ENCODE measurements at places on chromosomes 16 and 17.
A peak's percentile ranks its signal among the peaks of the same experiment; 100 is the strongest.

- DNase-seq = no peak
Observed at GRCh38 chr16:86249631-86250030, 260.7 kb upstream of the FOXF1 start.

- DNase-seq = no peak
Observed at GRCh38 chr17:61127960-61128359, 271.7 kb upstream of the TBX2 start.

DNA sequence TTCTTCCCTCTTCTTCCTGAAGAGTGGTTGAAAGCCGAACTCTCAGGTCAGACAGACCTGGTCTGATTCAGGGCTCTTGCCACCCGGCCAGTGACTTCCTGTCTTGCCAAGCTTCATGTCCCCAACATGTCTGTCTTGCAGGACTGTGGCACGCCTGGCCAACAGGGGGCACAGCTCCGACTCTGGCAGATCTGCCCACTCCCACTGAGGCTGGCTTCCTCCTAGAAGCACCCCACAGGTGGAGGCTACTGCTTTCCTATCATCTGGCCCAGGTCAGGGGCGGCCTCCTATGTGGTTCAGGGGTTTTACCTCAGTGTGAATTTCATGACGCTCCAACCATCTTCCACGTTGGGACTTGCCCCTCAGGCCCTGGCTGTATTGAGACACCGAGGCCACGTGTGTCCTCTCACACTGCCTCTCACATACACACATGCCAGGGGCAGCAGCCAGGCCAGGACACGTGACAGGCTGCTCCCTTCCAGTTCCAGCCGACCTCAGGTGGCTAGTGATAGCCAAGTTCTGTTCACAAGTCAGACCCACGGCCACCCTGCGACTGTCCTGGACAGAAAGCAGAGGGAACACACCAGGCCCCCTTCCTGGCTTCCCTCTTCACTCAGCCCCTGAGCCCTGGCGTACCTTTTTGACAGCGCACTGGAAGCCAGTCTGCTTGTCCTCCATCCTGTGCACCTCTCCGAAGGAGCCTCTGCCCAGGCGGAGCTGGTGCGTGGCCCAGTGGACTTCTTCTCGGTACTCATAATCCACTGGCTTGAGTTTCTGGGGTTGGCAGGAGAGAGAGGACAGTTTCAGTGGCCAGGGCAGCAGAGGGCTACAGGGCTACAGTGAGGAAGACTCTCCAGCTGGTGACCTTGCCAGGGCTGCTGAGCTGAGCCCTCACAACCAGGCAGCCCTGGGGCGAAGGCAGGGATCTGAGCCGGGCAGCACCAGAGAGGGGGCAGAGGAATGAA is 22.6 kb upstream of the SPATA32 start:
- DNase-seq = peak; percentile 21

- DNase-seq = no peak
Observed at GRCh38 chr17:31508288-31509094, 117.0 kb downstream of the RAB11FIP4 start.

DNA sequence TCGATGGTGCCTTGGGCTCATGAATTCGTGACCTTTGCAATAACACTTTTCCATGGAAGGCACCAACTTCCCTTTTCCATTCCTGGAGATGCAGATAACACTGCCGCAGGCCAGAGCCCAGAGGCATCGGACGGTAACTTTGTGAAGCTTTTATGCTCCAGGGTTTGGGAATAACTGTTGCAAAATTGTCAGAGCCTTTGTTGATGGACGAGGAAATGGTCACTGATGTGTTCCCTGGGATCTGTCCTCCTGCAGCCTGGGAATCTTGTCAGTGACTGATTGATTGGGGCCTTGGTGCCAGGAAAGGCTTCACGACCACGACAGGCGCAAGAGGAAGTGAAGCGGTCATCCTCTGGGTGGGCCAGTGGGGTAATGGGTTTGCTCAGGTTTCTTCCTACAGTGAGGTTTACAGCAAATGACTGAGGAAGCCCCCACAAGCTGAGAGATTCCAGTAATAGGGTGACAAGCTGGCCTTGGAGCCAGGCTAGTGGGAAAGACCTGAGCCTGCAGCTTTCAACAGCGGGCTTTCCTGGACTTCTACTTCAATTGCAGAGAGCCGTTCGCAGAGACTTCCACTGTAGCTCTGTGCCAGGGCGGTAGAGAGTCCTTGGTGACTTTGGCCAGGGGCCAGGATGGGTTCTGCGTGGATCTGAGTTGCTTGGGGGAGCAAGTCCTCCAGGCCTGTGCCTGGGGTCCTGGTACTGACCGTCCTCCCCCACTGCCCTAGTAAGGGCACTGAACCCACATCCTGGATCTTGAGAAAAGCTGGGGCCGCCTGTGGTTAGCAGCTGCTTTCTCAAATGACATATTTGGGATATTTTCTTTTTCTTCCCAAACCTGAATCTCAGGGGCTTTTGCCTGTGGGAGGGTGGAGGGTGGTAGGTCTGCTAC is 37.6 kb downstream of the PGS1 start:
- no peak for DNase-seq

DNA sequence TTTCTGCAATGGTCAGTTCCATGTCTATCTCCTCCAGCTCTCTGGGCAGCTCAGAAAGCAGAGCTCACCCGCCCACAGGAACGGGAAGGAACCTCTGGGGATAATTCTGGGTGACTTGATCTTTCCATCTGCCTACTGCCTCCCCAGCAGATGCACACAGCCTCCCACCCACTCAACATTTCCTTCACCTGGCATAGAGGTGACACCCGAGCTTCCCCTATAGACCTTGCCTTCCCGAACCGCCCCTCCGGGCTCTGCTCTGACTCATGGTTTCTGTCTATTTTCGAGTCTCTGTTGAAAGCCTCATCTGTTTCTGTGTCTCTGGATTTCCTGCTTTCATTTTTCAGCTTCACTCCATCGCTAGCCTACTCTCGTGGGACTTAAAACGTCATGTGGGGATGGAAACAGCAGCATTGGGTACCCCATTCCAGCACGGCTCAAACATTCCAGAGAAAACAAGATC is 11.4 kb downstream of the GGA3 start:
- no peak for DNase-seq

DNA sequence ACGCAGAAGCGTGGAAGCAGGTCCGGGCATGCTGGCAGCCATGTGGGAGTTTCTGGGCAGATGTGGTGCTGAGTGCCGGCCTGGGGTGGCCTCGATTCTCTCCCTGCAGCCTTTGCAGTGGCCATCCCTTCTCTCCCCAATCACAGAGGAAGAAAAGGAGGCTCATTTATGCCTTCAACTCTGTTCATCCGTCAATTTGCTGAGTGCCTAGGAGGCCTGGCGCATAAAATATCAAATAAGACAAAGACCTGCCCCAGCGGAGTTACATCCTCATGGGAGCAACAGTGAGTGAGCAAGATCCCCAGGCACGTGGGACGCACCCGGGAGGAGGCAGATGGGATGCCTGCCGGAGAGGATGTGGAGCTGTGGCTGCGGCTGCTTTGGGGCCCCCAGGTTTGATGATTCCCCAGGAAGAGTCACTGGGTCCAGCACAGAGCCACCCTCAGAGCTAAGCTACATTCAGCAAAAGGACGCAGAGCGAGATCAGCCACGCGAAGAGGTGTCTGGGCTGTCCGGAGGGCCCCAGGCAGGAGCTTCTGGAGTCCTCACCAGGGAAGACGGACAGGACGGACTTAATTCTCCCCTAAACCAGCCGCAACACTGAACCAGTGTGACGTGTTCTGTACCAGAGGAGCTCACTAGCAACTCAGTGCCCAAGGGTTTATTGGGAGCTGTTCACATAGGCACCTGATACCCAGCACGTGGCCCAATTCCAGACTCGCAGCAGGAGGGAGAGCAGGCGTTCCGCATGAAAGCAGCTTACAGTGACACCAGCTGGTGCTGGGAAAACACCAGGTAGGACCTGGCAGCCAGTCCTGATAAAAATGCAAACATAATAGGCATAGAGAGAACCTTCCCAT is 11.3 kb downstream of the CA5A start:
- no peak for DNase-seq

DNA sequence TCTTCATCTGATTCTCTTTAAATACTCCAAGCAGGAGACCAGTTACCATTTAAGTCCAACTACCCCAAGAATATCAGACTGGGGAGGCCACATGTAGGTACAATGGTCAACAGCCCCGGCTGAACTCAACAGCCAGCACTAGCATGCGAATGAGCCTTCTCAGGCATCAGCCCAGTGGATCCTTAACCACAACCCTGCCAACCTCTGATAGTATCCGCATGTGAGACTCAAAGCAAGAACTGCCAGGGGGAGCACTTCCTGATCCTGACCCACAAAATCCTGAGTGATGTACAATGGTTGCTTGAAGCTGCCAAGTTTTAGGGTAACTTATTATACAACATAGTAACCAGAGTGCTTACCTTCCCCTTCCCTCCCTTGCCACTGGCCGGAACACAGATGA is 4.0 kb downstream of the PYY start:
- DNase-seq = no peak

GRCh38 chr16:65202461-65202860 is 80.6 kb upstream of the CDH11 start:
- no peak for DNase-seq

- DNase-seq = no peak
Observed at GRCh38 chr17:50051082-50051576, 4.8 kb upstream of the ITGA3 start.

DNA sequence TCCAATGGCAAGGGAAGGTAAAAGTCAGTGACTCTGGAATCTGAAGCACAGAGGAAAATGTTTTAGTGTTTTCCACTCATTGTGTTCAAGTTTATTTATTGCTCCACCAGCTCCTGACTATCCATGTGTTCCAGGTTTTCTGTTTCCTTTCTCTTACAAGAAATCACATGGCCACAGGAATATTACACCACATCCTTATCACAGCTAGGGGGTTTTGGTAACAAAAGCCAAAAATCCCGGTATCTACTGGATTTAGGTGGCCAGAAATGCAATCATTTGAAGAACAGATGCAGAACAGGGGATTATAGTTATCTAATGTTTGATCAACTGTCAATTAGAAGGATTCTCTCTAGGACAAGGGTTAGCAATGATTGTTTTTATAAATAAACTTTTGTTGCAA is 47.9 kb downstream of the STH start:
- no peak for DNase-seq

- DNase-seq = no peak
Observed at GRCh38 chr16:2819939-2820835, 3.1 kb downstream of the PRSS21 start.

DNA sequence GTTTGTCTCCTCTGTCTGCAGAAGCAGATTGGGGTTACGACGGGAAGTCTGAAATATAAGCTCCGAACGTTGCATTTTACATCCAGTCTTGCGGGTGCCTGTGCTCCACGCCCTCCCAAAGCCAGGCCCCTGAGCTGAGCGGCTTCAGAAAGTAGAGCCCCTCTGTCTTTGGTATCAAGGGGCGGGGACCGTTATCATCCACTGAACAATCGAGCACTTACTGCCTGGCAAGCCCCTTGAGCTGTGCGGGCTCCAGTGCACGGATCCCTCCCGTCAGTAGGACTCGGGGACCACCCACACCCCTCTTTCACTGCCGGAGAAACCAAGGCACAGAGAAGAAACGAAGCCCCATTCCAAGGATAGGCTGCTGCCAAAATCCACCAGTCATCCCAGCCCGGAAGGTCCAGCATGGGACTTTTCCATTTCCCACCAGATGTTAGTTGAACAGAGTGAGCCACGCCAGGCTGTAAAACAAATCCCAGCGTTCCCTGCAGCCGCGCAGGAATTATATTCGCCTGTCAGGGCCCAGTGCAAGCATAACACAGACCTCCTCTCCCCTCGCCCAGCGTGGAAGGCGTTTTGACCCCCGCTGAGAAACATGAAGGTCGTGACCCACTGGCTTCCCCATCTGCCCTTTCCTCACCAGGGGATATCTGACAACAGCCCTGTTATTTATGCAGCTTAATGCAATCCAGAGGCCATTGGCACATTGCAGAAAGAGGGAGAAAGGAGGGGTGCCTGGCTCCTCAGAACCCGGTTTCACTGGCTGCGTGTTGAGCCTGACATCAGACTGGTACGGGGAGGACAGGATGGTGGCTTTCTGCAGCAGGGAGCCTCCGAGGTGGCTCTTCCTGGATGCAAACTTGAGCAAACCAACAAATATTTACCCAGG is 212.2 kb upstream of the FOXF1 start:
- no peak for DNase-seq

DNA sequence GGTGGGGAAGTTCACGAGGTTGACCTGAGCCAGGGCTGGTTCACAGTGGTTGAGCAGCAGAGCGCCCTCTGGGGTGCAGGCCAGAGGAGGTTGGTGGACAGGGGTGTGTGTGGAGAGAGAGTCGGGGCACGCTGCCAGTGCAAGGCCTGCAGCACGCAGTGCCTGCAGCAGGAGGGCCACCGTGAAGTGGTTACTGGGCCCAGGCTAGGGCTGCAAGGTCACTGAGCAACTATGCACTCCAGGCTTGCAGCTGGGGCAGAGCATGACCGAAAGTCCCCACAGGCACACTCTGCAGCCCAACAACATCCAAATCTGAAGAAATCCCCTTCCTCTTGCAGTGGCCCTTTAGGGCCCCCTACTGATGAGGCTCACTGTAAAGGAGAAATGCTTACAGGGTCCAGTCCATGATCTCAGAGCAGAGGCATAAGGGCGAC is 89.1 kb upstream of the NOL11 start:
- DNase-seq = no peak

DNA sequence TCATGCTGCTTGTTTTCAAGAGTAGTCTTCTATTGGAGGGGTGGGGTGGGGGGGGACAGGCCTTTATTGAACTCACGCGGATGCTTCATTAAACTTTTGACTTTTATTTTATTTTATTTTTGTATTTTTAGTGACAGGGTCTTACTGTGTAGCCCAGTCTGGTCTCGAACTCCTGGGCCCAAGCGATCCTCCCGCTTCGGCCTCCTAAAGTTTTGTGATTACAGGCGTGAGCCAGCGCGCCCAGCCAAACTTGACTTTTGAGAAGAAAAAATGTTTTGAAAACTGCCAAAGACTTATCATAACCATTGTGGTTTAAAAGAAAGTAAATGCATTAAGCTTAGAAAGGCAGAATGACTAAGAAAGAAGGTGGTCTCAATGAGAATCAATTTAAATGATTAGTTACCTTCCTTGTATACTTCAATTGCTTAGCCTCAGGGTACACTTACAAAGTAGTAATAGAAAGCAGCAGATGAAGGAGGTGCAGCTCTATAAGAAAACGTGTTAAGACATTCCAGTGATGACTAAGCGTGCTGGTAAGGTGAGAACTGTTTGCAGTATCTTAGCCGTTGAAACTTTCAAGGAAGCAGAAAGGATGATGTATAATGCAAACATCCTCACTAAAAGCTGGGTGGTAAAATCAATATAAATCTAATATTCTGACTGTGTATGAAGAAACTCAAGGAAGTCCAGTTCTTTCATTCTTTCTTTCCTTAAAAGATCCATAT is 1.2 kb downstream of the AP2B1 start:
- no peak for DNase-seq

Data from stimulated activated CD8-positive, alpha-beta memory T cell treated with anti-CD3 and anti-CD28 coated beads, Interleukin-4, amount 100 ng/mL, for 1 hour (primary cell).